ENCODE measurements at places on chromosomes 11 and 22.
A peak's percentile ranks its signal among the peaks of the same experiment; 100 is the strongest.

GRCh38 chr11:71420455-71421241 lies 27.5 kb downstream of the DHCR7 start:
- no peak for ATAC-seq

DNA sequence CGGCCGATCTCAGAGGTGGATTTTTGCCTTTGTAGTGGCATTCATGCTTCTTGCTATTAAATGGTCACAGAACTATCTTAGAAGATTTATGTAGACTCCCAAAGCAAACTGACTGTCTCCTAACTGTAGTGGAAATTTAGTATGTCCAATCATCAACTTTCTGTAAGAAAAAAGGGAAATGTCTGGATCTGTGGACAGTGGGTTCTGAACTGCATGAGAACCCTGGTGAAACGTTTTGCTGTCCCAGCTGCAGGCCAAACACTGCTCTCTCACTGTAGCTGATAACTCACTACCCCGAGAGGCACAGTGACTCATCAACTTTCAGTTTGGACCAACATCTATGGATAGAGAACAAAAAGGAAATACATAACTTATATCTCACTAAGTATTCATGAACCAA lies 387.1 kb downstream of the SOX6 start:
- peak; percentile 70 for ATAC-seq

DNA sequence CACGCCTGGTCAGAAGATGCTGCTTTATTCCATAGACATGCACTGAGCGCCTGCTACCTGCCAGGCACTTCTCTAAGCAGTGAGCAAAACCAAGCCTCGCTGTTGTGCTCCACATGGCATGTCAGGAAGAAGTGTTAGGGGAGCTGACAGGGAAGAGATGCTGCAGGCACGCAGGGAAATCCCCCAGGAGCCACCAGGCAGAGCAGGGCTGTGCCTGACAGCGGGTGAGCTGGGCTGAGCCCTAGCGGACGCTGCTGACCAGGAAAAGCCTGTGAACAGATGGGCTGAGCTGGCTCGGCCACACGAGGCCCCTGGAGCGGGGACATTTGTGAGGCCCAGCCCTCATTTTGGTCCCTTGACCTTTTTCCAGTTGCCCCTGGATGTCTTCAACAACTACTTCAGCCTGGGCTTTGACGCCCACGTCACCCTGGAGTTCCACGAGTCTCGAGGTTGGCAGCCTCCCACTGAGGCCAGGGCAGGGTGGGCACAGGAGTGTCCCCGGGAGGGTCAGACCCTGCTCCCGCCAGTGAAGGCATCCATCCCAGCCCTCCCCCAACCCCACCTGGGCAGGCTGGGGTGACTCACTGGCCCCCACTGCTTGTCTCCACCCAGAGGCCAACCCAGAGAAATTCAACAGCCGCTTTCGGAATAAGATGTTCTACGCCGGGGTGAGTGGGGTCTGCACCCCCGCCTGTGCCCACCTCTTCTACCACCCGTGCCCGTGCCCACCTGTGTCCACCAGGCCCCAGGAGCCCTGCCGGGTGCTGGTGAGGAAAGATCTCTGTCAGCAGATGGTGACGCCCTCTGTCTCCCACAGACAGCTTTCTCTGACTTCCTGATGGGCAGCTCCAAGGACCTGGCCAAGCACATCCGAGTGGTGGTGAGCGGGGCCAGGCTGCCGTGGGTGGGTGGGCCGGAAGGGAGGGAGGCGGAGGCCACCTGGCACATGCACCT lies 7.4 kb upstream of the MDK start:
- ATAC-seq, result no peak

- no peak for ATAC-seq
Observed at GRCh38 chr22:39290724-39291161, 28.7 kb downstream of the RPL3 start.

GRCh38 chr11:84855508-84856245 lies 771.5 kb downstream of the DLG2 start:
- no peak for ATAC-seq

DNA sequence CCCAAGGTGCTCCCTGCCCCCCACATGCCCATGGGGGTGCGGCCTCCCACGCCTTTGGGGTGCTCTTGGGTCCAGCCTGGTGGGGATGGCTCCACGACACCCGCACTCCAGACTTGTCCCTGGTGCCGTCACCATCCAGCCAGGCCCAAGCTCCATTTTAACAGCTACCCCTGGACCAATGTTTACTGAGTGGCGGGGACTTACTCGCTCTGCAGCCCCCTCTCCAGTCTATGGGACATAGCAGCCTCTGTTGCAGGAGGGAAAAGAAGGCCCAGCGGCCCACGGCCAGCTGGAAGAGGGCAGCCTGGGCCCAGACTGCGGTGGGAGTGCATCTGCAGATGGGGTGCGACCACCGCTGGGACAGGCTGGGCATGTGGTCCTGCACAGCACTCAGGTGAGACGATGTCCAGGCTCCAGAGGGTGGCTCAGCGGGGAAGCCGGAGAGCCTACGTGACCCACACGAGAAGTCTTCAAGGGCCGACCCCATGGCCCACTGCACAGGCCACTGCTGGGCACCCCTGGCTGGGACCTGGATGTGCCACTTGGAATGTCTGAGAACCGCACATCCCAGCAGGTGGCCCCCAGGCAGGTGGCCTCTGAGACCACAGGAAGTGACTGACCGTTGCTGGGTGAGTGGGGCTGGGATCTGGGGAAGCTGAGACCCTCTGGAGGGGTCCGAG lies 18.1 kb downstream of the IL17REL start:
- no peak for ATAC-seq

DNA sequence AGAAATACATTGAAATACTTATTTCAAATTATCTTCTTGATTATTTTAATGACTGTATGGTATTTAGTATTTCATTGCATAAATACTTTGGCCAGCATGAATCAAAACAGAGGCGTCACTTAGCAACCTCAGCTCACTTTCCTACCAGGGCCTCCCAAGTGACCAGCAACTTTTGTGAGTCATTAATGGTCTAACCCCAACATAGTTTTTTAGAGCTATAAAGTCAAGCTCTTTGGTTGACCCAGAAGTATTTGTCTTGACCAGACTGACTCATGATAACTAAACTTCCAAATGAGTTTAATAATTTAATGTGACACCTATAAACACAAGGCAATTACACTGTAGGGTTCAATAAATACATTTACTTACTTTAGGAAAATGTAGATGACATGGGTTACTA lies 27.9 kb upstream of the RBMXL2 start:
- no peak for ATAC-seq

All from activated T-helper 17 cell treated with anti-CD3 and anti-CD28 coated beads, Interleukin-2, amount 50 U/mL, for 72 hours (primary cell).